ENCODE measurements at places on chromosomes 7 and 10.
A peak's percentile ranks its signal among the peaks of the same experiment; 100 is the strongest.

DNA sequence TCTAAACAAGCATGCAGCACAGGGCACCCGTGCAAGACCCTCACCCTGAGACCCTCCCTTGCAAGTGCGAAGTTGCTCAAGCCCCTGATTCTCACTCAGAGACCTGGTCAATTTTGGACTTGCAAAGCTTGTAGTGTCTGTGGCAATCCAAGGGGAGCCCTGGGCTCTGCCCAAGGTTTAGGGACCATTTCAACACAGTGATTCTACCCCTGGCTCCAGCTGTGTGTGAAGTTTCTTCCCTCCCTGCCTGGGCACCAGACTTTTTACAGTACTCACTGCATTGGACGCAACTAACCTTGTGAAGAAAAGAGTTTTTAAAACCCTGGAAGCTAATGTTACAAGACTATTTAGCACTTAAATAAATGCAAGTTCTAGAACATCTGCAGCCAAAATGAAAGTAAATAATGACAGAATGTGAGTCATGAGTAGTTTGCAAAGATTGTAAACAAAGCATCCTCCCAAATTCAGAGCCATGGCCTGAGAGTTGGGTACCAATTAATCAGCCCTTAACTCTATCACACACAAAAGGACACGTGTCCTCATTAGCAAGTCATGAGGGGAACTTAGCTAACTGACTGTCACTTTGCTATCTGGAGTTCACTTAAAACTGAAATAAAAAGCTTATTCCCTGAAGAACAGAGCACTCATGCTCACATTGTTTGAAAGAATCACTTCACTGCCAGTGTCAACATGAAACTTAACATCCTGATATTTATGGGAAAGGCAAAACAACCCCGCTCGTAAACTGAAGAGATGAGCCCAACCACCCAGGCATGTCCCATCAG lies 48.1 kb downstream of the RGS10 start:
- DNase-seq, result no peak

GRCh38 chr10:107686095-107686494 lies 521.6 kb upstream of the SORCS1 start:
- no peak for DNase-seq

- no peak for DNase-seq
These were observed 74.4 kb downstream of the RAB11FIP2 start for GRCh38 chr10:117972168-117972837.

DNA sequence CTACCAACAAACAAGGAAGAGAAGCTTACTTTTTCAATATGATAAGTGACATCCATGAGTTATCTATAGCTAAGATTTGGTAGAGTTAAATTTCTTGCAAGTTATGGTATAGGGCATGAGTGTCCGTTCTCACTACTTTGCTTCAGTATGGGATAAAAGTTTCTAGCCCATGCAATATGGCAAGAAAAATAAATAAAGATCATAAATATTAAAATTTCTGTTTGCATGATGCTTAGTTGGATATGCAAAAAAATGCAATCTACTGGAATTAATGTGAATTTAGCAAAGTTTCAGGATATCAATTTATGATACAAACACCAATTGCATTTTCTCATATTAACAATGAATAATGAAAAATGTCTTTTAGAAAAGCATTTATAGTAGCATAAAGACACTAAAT lies 148.7 kb upstream of the ADARB2 start:
- no peak for DNase-seq

DNA sequence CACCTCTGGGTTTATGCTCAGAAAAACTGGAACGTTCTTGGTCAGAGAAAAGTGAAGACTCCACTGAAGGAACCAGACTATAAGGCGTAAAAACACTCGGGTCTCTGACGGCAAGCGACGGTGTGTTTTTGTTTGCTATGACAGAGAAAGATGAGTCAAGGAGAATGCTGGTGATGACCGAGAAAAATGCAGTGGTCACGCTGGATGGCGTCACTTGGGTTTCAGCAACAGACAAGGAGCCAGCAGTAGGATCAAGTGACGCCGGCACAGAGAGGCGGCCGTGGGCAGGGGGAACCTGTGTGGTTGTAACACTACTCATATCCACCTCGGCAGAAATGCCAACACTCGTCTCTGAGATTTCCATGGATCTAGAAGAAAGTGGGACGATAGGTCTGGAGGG lies 63.4 kb downstream of the KIAA1549 start:
- DNase-seq, result no peak

- DNase-seq, result no peak
These were observed 57.1 kb upstream of the ABLIM1 start for GRCh38 chr10:114715171-114715670.

GRCh38 chr7:143492043-143492471 lies 14.4 kb downstream of the TAS2R41 start:
- DNase-seq, result no peak

DNA sequence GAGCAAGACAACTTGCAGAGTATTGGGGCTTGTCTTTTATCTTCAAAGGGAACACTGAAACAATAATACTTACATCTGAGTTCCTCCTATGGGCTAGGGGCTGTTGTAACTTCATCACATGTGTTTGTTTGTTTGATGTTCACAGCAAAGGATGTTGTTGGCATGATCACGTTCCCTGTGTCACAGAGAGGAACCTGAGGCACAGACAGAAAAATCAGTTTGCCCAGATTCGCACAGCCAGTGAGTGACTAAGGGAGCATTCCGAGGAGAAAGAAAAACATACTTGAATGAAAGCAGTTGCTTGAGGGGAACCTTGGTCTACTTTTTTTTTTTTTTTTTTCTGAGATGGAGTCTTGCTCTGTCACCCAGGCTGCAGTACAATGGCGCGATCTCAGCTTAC lies 87.2 kb upstream of the PFKP start:
- no peak for DNase-seq

DNA sequence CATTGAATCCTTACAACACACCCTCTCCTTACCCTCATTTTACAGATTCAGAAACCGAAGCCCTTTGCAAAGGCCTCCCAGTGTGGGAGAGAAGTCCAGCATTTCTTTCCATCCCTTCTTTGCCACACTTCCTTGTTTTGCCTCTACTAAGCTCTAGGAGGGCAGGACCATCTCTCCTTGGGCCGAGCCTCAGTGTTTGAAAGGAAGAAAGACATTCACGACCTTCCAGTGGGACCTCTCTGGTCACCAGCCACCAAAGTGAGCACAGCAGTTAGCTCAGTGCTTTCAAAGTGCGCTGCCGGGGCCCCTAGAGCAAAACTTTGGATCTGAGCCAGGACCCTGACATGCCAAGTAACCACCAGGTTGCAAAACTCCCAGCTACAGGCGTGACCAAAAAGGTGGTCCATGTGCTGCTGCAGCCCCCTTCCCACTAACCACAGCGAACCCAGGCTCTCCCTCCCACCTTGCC lies 12.4 kb downstream of the CTBP2 start:
- DNase-seq, result no peak

- no peak for DNase-seq
These were observed 53.9 kb downstream of the SHH start for GRCh38 chr7:155758348-155758747.

GRCh38 chr10:91049296-91049987 lies 128.6 kb upstream of the ANKRD1 start:
- no peak for DNase-seq

DNA sequence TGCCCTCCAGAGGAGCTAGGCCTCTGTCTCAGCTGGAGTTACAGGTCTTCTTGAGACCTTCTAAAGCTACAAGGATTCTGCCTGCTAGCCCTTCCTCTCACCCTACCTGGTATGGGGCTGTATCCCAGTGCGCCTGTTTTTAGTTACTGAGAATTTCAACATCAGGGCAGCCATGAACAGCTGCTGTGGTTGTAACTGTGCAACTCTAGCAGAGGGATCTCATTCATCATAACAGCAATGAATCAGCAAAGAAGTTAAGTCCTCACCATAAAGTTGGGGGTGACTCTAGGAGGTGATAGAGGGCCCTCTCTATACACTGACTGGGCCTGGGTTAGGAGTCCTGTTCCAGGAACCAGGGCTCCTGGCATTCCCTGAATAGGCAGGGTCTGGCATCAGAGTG lies 14.0 kb upstream of the CDH23 start:
- no peak for DNase-seq

DNA sequence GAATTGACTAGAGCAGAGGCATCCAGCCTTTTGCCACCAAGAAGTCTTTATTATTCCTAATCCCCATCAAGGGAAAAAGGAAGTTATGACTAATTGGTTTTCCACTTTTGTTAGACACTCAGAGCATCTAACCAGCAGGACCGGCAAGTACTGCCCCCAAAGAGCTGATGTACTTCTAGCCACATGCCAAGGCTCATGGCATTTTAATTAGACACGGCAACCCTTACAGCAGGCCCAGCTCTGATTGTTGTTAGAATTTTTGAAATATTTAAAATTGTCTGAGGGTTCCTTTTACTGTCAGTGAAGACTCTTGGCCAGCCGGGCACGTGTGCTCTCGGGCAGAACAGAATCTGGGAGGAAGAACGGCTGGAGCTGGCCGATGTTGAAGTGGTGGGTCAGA lies 114.8 kb downstream of the SPAG6 start:
- no peak for DNase-seq

DNA sequence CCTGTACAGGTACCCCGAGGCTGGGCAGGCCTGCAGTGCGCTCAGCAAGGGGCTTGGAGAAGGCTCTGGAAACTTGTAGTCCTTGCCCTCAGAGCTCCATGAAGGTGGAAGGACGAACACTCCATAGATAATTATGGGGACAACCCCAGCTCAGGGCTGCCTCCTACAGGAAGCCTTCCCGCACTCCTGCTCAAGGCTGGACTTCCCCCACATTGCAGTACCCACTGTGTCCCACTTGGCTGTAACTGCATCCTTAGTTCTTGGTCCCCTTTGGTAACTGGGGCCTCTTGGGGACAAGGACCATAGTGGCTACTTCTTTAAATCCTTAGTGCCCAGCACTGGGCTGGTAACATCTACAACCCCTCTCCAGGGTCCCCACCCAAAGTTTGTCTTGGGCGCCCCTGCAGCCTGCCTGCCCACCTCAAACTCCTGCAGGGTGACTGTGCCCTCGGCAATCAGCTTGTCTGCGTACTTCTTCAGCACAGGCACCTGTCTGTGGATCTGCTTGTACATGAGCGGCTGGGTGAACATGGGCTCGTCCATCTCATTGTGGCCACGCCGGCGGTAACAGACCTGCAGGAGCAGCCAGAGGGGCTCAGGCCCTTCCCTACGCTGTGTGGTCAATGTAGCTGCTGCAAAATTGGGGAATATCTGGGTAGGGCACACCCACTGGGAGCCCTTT lies 17.1 kb downstream of the OGDHL start:
- no peak for DNase-seq

DNA sequence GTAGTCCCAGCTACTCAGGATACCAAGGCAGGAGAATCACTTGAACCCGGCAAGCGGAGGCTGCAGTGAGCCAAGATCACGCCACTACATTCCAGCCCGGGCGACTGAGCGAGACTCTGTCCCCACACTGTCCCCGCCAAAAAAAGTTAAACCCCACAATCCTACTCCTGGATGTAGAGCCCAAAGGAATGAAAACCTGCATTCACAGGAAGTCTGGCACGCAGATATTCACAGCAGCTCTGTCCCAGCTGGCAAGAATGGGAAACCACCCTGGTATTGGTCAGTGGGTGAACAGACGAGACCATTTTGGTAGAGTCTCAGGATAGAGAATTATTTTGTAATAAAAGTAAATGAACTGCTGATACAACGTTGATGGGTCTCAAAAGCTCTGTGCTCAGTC lies 225.2 kb downstream of the MAD1L1 start:
- no peak for DNase-seq

GRCh38 chr7:125934539-125934938 lies 1004.9 kb upstream of the POT1 start:
- no peak for DNase-seq

DNA sequence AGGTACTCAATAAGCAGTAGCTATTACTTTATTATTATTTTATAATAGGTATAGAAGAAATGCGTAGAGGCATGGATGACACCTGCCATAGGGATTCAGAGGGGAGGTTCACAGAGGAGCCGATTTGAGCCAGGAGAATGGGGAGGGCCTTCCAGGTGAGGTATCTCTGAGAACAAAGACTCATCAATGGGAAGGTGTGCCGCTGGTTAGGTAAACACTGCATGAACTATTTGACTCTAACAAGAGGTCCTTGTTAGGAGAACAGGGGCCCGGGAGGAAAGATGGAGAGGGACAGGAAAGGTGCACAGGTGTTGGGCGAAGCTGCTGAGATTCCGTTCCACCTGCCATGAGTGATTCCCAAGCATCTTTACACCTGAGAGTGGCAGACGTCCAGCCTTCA lies 41.8 kb upstream of the TMEM273 start:
- DNase-seq, result no peak

DNA sequence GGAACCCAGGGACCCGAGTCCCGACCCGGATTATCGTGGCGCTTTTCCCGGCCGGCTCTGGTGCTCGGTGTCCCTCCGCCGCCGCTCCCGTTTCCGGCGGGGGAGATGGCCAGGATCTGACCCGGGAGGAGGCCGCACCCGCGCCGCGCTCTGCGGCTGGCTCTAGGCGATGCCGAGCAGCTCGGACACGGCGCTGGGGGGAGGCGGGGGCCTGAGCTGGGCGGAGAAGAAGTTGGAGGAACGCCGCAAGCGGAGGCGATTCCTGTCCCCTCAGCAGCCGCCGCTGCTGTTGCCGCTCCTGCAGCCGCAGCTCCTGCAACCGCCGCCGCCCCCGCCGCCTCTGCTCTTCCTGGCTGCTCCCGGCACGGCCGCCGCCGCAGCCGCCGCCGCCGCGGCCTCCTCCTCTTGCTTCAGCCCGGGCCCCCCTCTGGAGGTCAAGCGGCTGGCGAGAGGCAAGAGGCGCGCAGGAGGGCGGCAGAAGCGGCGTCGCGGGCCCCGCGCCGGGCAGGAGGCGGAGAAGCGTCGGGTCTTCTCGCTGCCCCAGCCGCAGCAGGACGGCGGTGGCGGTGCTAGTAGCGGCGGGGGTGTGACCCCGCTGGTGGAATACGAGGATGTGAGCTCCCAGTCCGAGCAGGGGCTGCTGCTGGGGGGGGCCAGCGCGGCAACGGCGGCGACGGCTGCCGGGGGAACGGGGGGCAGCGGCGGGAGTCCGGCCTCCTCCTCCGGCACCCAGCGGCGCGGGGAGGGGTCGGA lies 593 bp downstream of the CDK13 start:
- DNase-seq, result peak; percentile 9

DNA sequence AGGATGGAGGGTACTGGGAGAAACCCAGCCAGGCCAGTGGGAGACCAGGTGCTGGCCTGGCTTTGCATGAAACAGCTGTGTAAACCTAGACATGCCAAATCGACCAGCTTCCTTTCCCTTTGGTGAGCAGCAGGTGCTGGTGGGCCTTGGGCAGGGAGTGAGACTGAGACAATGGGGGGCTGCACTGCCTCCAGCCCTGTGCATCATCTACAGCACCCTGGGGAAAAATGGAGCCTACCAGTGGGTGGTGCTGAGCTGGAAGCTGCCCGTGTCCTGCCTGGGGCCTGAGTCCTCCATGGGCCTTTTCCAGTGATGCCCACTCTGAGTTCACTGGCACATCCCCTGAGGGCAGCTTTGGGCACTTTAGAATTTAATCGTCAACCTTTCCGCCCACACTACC lies 19.2 kb upstream of the DDC start:
- DNase-seq, result no peak

GRCh38 chr10:11961771-11962170 lies 80.8 kb downstream of the UPF2 start:
- DNase-seq, result no peak

GRCh38 chr10:80280071-80280800 lies 9.2 kb downstream of the MAT1A start:
- DNase-seq, result no peak

- DNase-seq, result no peak
These were observed 328.4 kb upstream of the GNAI1 start for GRCh38 chr7:79806161-79806734.

- DNase-seq, result no peak
These were observed 63.6 kb upstream of the NKX6-2 start for GRCh38 chr10:132849546-132850031.

GRCh38 chr10:24382596-24382978 lies 173.6 kb downstream of the KIAA1217 start:
- no peak for DNase-seq
